Activated T-helper 1 cell treated with Interleukin-2 at 50 U/mL for 16 hours (primary cell): ENCODE measurements at places on chromosomes 12 and 14.

DNA sequence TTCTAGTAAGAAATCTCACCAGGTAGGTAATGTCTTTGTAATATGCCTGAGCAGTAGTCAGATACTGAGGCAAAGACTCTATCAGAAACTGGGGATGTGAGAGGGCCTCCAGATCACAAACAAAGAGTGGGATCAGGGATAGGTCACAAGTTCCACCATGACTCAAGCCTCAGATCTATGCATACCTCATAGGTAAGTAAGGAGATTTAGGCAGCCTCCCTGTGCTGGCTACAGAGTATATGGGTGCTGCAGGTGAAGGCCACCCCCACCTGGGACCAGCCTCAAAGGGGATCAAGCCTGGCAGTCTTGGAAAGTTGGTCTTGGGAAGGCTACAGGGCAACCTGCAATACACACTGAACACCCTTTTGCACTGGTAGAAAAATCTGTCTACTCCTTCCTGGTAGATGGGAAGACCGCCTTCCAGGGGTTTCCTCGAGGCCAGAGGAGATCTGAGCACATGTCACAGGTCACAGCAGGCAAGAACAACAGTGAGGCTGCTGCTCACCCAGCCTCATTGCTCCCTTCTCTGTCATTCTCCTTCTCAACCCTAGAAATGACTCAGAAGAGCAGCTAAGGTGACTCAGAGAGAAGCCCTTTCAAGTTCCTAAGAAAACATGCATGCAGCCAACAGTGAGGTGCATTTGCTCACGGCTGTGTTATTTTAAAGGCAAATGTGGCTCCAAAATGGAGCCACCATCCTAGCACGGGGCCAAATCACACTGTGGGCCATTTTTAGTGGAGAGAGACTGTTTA lies 143.4 kb upstream of the CDKN3 start:
- no peak for DNase-seq

DNA sequence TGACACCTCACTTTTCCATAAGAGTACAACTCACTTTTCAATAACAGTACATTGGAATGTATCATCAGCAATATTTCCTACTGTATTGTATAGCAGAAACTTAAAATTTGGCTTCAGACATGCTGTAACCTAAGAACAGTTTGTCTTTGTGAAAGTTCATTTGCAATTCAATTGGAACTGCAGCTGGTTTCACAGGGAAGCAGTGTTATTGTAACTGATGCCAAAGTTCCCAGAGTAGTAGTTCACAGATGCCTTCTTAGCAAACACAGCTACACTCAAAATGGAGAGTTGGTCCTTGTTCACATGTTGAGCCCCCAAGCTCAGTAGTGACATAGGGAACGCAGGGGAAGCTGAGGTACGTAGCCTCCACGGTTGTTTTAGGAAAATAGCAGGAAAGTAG lies 23.3 kb downstream of the PPP1R36 start:
- DNase-seq: no peak

GRCh38 chr14:51445001-51445390 lies 204.9 kb downstream of the TMX1 start:
- DNase-seq: no peak

- DNase-seq: no peak
These were observed 7.8 kb upstream of the OTUB2 start for GRCh38 chr14:94018308-94018707.

GRCh38 chr14:34237081-34237480 lies 225.0 kb downstream of the SPTSSA start:
- DNase-seq: no peak

- no peak for DNase-seq
These were observed 15.7 kb downstream of the SGPP1 start for GRCh38 chr14:63712123-63712522.

DNA sequence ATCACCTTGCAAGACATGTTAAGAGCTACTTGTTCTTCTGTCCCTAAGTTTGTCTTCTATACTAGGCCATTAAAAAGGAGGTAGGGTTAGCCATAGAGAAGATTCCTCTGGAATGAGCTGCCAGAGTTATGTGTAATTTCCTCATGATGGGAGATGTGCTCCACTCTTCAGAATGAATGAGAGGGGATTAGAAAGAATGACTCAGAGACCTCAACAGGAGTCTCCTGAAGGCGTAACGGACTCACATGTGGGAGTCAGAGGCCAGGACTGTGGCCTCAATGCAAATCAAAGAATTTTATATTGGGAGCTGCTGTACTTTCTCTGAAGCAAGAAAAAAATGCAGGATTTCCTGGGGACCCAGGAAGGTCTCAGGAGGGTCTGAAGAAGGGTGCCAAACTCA lies 87.8 kb upstream of the ATXN7L3B start:
- DNase-seq: no peak

DNA sequence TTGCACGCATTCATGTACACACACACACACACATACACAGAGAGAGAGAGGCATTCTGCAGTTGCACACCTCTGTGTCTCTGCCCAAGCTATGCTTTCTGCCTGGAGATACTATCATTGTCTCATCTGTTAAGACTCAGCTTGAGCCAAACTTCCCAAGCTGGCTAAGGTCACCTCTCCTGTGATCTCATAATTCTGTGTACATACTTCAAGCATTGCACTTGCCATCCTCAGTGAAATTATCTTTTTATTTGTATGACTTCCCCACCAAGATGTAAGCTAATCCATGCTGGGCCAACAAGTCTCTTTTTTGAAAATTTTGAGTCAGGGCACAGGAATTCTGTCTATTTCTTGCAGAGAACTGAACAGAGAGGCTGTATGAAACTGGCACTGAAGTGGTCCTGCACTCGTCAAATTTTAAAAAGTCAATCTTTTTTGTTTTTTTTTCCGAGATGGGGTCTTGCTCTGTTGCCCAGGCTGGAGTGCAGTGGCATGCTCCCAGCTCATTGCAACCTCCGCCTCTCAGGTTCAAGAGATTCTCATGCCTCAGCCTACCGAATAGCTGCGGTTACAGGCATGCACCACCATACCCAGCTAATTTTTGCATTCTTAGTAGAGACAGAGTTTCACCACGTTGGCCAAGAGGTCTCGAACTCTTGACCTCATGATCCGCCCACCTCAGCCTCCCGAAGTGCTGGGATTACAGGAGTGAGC lies 44.3 kb downstream of the TMTC1 start:
- DNase-seq: no peak

DNA sequence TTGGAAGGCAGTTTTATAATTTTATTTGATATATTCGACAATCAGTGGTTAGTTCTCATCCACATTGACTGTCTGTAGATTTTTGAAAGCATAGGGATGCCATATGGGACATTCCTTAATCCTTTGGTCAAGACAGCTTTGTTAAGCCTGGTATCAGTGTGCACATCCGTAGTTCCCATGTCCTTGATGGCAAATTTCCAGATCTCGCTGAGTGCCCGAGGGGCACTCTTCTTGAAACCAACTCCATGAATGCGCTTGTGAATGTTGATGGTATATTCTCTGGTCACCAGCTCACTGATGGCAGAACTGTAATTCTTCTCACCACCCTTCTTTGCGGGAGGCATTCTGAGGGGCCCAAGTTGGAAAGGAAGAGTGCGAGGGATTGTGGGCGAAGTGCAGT lies 6.1 kb upstream of the DENND5B start:
- DNase-seq: no peak

DNA sequence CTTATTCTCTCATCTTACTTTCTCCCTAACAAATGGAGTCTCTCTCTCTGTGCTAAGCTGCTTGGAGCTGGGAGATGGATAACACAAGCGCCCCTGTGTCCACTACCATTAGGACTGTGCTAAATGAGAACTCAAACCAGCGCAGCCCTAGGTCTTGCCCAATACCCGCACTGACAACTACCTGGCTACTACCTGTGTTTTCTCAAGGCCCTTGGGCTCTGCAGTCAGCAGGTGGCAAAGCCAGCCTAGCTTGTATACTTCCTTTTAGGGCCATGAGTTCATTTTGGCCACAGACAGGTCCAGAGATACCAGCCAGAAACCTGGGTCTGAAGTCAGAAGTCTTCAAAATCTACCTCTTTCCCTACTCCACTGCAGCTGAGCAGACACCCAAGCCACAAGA lies 13.0 kb upstream of the SLCO1B1 start:
- DNase-seq: no peak

DNA sequence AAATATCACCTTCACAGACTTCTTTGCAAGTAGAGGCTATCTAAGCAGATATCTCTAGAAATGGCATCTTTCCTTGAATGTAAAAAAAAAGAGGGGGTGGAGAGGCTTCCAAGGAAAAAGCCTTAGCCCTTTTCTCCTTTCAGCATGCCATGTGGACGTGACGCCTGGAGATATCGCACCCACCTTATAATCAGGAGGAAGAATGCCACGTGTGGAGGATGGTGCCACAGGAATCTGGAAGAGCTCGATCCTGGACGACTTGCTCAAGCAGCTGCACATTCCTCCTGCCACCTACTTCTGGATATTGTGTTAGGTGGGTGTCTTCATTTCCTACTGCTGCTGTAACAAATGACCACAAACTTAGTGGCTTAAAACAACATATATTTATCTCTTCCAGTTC lies 203.6 kb downstream of the NUAK1 start:
- no peak for DNase-seq

DNA sequence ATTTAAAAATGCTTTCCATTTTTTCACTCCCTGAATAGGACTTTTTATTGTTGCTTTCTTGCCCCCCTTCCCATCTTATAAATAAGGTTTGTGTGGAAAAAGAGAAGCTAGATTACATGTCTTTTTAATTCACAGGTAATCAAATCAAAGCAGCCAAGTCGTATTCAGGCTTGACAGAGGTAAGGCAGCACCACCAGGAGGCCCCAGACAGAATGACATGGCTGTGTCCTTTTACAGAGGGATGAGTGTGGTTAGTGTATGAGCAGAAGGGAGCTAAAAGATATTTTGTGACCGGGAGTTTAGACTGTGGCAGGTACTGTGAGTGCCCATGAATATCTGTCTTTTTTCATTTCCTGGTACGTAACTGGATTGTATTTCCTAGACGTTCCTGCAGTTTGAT lies 596.1 kb downstream of the ETNK1 start:
- DNase-seq: no peak

- DNase-seq: no peak
These were observed 77.5 kb downstream of the GALNT9 start for GRCh38 chr12:132251741-132252490.

DNA sequence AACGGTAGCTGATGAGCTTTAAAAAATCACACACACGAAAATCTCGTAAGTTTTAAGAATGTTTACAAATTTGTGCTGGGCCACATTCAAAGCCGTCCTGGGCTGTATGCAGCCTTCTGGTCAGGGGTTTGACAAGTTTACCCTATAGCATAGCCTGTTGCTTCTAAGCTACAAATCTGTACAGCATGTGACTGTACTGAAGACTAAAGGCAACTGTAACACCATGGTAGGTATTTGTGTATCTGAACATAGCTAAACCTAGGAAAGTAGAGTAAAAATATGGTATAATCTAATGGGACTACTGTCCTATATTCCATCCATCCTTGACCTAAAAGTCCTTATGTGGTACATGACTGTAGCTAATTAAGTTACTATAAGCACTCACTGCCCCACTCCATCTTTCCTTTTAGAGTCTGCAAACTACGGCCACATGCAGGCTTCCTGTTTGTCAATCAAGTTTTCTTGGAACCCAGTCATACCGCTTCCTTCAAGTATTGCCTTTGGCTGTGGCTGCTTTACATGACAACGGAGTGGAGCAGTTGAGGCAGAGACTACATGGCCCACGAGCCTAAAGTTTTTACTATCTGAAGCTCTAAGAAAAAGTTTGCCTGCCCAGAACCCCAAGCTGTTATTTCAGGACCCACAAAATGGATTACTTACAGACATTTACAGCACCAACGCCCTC lies 18.5 kb downstream of the KRT7 start:
- DNase-seq: no peak

DNA sequence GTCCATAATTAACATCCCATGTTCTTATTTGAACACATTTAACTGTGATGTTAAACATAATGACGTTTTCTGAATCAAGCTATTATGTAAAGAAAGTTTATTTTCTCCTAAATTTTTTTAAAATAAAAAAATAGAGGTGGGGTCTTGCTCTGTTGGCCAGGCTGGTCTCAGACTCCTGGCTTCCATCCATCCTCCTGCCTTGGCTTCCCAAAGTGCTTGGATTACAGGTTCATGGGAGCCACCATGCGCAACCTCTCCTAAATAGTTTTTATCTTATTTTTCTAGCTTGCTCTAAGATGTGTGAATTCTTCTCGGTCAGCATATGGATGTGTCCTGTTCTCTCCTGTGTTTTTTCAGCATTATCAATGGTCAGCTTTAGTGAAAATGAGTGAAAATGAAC lies 3.2 kb downstream of the RAD9B start:
- no peak for DNase-seq

DNA sequence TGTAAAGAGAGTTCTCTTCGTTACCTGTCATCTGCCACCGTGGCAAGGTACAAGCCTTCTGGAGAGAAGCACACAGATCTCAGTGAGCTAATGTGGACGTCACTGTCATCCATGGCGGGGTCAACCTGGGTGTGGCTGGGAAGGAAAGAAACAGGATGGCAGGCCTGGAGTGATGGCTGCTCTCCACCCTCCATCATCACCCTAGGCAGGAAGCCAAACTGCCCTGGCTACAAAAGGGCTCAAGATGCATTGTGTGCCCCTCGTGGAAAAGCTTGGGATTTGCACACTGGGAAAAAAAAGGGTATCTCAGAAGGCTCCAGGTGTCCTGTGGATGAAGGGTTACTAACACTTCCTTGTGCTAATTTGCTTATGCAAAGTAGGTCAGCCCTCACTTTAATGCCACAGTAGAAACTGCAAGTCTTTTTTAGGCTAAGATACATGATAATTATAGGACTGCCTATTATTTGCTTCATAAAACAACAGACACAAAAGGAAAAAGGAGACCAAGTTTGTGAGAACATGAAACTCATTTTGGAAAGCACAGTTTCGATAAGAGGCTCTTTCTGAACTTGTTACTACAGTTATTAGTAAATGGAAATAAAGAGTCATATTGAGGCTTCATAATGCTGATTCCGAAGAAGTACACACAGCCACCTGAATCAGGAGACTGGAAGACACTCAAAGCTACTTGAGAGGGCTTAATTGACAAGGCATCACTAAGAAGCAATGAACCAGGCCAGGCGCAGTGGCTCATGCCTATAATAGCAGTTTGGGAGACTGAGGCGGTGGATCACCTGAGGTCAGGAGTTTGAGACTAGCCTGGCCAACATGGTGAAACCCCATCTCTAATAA lies 18.9 kb downstream of the RFC5 start:
- DNase-seq: no peak

DNA sequence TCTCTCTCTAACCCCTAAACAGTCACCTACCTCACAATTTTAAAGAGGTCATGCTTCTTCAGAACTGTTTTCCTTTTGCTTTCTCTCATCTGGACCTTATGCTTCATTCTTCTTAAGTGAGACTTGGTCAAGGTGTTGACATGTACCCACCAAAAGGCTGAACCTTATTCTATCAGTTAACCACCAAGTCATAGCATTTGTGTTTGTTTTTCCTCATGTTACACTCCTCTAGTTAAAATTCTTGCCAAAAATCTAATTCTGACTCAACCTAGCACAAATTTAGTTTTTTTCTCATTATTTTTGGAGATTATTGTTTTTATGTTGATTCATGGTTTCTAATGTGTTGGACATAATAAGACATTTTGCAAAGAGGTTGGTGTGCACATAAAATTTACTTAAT lies 578.6 kb downstream of the SLC16A7 start:
- DNase-seq: no peak
